NCI-H146 (cell line): ENCODE measurements at places on chromosomes 1 and 21.

- no peak for DNase-seq
These were observed 9.1 kb downstream of the OLIG1 start for GRCh38 chr21:33078907-33079582.

DNA sequence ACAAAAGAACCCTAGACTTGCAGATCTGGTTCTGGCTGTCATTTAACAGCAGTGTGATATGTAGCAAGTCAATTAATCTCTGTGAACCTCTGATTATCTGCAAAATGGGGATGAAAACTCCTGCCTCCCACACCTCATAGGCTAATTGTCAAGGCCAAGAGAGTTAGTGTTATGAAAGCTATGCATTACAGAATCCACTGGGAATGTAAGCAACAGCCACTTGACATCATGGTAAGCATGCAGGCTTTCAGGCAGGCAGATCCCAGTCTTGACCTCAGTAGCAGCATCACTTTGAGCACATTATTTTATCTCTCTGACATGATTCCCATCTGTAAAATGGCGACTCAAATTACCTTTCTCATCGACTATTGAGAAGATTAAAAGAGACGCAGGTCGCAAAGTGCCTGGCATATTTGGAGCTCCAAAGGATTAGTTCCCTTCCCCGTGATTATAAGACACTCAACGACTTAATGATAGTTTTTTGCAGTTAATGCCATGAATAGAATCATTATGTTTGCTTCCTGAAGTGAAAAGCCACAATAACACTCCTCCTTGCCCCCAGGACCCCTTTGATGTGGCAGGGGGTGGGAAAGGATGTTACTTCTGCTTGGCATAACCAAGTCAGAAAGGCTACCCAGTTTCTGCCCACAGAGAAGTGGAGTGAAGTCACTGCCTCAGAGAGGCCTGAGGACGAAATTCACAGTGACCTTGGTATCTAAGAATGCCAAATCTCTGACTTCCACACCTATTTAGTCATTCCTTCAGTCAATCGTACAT, 273.0 kb upstream of the NFIA start:
- no peak for DNase-seq

- no peak for DNase-seq
These were observed 151.2 kb downstream of the PTBP2 start for GRCh38 chr1:96872757-96873156.

DNA sequence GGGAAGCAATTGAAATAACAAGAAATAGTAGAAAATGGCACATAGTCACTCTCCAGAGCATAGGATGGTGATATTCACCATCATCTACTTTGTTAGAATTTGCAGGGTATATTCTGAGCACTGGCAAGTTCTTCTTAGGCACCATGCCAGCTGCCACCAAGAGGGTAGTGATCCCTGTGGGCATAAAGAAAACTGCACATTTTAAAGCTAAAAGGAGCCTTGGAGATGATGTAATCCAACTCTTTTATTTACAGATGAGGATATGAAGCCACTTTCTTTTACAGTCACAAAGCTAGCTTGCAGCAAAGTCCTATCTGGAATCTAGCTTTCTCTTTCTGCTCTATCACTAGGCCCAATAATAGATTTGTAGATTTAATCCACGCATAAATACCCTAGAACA, 69.0 kb downstream of the PTGER3 start:
- DNase-seq = no peak

DNA sequence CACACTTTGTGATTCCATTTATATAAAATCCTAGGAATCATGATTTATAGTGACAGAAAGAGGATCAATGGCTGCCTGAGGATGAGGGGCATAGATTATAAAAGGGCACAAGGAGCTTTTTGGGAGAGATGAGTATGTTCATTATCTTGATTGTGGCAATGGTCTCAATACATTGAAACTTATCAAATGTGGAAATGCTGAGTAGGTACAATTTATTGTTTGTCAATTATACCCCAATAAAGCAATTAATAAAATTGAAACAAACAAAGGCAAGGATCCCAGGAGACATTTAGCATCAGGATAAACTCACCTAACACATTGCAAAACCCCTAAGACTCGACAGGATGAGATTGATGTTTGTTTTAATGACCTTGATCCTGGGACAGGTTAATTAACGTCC, 153.1 kb upstream of the KLHDC7A start:
- no peak for DNase-seq

- DNase-seq = no peak
These were observed 12.4 kb downstream of the COL18A1 start for GRCh38 chr21:45417256-45417950.

DNA sequence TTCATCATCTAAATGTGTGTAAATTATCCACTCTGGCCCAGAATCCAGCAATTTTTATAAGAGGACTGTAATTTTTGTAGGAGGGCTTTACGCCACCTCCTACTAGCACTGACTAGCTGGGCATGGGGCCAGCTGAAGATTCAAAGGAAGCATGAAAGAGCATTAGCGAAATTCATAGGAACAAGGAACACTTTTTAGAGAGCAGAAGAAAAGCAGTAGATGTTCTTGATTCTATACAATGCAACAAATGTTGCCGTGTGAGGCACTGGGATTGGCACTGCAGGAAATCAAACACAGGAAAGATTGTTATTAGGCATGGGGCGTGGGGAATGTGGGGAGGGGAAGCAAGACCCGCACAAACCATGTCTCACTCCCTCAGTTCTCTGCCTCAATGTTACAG, 58.4 kb upstream of the PARP1 start:
- DNase-seq = no peak

DNA sequence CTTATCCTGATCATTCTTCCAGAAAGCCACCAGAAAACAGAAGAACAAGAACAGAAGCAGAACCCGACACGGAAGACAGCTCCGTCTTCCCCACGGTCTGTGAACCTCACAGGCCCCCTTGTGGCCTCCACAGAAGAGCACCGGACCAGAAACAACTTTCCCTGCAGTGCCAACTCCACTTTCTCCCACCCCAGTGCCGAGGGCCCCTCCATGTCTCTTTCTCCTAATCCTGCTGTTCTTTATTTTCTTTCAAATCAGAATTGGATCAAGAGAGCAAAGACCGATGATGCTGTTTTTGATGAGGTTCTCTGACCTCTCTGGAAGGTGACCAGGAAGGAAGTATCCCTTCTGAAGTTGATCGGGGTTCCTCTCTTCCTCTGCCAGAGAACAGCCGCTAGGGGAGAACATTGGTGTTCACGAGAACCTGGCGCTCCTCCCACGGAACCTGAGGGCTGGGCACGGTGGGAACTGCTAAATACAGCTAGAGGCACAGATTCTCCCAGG, 58.9 kb upstream of the CTTNBP2NL start:
- peak; percentile 48 for DNase-seq

GRCh38 chr1:1616045-1616790, 918 bp downstream of the MIB2 start:
- DNase-seq = peak; percentile 11

DNA sequence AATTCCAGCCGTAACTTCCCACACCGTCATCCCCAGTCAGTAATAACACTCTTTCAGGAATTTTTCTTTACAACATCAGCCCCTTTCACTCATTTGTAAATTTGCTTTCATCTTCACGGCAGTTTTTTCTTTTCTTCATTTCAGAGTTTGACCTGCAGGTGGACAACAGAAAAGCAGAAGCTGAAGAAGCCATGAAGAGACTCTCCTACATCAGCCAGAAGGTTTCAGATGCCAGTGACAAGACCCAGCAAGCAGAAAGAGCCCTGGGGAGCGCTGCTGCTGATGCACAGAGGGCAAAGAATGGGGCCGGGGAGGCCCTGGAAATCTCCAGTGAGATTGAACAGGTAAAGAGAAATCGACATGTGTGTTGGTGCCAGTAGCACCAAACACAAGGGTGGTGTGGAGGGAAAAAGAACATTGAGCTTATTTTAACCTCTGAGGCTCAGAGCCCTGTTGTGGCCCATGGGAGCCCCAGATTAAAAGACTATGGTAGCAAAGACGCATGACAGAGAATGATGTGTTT, 53.2 kb downstream of the LAMC2 start:
- no peak for DNase-seq

DNA sequence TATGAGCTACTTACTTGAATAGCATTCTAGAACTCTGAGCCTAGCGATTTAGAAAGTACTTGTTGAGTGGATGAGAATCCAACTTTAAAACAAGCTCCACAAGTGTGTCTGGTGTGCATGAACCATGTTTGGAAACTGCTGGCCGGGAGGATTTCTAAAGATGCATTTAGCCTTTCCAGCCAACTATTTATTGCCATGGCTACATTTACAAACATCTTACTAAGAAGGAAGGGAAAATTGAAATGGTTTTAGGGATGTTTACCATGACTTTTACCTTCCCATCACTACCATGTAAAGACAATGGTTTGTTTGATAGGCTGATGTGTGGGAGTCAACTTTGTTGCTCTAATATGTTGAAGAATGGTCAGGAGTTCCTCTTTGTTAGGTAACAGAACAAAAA, 37.7 kb upstream of the ARHGAP29 start:
- DNase-seq = no peak

DNA sequence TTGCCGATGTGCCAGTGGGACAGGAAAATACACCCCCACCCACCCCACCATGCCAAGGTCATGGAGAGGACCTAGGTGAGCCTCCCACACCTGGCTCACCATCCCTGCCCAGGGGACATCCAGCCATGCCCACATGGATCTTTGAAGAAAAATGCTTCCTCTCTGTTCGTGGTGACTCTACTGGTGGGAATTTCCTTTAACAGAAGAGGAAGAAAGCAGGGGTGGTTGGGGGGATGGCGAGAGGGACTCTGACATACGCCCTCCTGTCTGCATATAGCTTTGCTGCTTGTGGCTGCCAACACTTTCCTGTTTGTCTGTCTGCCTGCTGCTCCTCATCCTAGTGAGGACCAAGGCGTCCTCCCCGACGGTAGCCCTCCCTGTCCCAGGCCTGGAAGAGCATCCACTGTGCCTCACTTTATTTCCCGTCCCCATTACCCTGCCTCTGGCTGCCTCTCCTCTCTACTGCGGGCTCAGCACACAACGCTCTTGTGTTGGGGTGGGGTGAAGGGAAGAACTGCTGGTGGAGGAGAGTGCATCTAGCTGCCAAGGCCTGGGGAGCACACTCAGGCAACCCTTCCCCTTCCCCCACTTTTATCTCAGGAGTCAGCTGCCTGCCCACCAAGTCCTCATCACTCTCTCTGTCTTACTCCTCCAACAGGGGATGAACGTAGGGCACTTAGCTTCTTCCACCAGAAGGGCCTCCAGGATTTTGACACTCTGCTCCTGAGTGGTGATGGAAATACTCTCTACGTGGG, 2.5 kb downstream of the SEMA4A start:
- DNase-seq = no peak

DNA sequence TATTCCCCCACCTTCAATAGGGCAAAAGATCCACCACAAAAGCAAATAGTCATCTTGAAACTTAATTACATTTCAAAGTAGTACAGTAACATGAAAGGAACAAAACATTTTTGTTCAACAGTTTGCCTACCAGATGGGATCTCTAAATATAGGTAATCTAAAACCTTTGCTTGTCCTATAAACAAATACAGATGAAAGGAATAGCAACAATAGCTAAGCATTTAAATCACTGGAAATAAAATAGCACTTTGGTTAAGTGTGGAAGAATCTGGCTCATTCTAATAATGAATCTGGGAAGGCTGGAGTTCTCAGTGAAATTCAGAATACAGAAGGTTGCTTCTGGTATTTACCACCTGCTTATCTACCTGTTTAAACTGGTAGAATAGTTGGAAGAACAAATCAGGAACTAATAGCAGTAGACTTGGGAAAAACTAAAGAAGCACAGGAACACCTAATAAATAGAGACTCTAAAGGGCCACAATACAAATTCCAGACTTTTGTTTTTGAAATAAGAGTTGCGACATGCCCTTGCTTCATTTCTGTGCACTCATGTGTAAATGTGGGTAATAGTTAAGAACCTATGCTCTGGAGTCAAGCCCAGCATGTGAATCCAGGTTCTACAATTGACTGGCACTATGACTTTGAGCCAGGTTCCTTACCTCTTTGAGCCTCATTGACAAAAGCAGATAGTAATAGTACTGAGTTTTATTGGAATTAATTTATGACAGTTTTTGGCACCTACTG, 2.3 kb upstream of the LYPLAL1 start:
- no peak for DNase-seq

DNA sequence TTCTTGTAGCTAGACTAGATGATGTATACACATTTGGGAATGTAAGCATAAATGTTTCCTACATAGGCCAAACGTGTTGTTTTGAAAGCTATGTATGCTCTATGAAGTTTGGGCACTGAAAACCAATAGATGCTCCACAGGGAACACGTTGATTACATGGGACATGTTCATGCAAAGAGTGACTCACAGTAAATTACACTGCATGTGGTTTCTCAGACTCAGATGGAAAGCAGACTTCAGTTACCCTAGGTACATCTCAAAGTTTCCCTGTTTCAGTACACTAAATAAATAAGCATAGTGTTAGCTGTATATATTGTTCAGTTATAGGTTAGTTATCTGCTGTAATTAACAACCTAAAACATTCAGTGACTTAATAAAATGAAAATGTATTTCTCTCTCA, 301.9 kb upstream of the RUNX1 start:
- no peak for DNase-seq

- no peak for DNase-seq
These were observed at the start of gene KLHDC7A for GRCh38 chr1:18480315-18481189. Gene KLHDC7A (plus strand): TSS chr1:18480930. CDS start chr1:18480982, 52 bp downstream.

DNA sequence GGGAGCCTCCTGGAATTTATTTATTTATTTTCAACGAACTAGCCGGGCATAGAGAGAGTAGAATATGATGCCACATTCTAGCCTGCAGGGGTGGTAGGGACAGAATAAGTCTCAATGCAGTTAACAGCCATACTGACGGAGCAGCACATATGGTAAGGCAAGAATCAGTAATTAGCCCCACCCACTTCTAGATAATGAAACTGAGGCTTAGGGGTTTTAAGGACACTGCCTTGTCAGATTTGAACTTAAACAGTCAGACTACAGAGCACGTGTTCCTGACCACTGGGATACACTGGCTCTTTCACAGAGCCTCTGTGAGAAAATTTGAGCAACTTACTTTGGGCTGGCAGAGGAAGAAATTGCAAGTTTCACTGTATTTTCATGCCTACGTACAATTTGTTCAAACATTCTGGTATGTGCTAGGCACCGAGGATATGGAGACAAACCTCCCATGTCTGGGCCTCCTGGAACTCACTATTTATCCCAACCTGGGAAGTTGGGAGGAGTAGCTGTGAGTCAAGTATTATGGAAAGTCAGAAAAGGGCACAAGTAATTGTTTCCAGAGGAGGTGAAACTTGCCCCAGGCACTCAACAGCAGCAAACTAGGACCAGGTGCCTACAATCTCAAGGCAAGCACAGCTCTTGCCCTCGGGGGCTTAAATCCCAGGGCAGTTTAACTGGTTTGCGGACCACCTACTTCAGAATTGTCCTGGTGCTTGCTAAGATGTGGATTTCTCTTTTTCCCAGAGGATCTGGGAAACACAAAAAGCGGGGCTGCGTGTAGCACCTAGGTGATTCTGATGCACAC, 1.6 kb upstream of the CLIC4 start:
- peak; percentile 37 for DNase-seq

GRCh38 chr1:94947437-94947836, 20.5 kb upstream of the CNN3 start:
- no peak for DNase-seq

DNA sequence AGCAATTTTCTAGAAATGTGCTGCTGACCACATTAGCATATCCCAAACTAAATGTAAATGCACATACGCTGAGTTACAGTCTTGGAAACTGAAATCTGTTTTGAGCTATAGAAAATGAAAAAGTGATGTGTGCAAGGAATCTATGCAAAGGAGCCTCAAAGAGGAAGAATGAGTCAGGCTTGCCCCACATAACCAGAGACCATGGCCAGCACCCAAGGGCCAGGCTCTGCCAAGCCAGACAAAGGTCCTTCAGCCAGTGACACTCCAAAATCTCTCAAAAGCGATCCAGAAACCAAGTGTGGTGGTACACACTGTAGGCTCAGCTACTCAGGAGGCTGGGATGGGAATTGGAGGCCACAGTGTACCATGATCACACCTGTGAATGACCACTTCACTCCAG, 195.2 kb downstream of the TOMM20 start:
- no peak for DNase-seq
